Right renal cortex interstitium (tissue), 3 donors: ENCODE measurements at places on chromosomes 4 and X. TPM values are rescaled to one million over a fixed set of nuclear protein-coding genes. Genes with fewer than 3 reads are reported as not detected.

GRCh38 chr4:145679520-145679919, 426 bp upstream of the C4orf51 start:
- DNase-seq = peak; percentile 42

The NXF2 gene
- polyA plus RNA-seq = 0.54 TPM

DNA sequence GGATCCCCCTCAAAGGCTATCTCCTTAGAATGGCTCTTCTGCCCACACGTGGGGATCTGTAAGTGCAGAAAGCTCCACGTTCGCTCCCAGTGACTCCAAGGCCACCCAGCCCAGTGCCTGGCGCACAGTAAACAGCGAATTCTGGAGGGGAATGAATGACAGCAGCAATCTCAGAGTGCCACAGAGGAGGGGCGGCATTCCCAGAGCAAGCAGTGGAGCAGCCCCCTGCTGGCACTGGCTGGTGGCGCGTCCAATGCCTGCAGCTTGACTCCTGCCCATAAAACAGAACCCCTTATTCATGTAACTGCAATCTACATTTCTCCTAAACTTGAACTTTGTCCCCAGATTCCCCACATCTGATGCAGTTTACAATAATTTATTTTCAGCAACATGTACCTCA, 6.9 kb upstream of the HELT start:
- no peak for DNase-seq

DNA sequence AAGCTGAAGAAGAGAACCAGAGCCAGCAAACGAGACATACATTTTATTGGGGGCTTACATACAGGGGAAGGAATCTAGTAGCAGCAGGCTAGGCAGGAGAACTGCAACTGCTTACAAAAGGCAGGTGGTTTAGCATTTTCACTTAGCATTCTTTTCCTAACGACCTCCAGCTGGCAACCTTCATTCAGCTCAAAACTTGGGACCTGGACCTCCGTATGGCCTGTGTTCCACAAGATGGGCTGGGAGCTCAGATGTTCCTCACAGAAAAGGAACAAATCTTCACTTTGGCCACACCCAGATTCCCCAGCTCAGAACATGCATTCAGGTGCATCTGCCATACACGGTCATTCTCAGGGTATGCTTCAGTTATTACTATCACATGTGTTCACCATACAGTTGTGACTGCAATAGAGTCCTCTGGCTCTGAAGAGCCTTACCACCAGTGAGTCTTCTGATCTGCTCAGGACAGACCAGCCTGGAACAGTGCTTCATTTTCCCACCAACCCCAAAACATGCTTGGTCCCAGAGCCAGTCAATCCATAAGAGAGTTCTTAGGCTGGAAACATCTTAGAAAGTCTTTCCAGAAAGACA, 29.6 kb upstream of the AP1AR start:
- DNase-seq = no peak

DNA sequence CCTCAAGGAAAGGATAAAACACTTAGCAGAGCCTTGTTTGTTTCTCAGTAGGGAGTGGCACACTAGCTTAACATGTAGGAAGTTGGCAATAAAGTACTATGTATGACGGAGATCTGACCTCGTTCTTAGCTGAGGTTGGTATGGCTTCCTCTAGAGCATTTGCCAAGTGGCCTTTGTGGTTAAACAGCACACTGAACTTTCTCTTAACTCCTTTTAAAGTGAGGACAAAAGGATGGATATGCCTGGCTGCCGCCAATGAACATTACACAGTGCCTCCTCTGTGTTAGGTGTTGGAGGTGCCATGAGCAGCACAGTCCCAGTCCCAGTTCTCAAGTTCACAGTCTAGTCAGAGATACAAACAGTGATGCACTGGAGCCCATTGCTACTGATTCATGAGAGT, 54.4 kb downstream of the VGLL1 start:
- no peak for DNase-seq

DNA sequence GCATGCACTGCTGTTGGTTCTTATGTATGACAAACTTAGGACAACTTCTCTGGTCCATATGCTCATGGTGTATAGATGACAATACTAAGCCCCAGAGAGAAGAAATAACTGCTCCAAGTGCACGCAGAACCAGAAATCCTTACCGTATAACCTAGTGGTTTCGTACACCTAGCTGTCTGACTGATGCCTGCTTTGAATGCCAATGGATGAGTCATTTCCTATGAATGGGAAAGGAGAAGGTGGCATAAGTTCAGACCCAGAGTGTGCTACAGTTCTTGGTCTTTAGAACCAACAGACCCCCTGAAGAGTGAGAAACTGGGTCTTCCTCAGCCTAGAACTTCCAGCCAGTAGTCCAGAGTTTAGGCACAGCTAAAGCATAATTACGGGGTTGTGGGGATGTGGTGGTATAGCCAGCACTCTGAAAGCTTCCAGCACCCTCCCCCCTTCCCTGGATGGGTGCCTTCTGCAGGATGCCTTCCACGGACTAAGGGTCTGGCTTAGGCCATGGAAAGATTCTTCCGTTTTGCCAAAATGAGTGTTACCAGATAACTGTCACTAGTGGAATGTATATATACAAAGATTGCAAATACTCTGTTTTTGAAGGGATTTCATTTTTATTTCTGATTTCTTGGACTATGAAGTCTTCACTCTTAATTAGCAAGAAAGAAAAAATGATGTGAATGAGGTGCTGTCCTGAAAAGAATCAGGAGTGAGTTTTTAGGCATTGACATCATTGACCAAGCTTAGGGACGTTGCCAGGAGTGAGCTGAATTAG, 84.6 kb upstream of the PACRGL start:
- no peak for DNase-seq

DNA sequence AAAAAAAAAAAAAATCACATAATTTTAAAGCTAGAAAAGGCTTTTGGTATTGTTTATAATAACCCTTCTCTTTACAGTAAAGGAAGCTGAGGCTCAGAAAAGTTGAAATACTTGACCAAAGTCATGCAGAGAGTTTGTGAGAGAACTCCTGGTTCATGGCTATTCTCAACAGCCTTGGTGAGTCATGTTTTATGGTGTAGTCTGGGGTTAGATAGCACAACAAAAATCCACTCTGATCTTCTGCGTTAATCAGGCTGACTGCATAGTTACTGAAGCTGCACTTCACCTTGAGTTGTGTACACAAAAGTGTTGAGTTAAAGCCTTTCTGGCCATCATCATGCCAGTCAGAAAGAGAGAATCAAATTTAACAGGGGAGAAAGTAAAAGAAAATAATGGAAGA, 19.3 kb upstream of the SFRP2 start:
- no peak for DNase-seq

DNA sequence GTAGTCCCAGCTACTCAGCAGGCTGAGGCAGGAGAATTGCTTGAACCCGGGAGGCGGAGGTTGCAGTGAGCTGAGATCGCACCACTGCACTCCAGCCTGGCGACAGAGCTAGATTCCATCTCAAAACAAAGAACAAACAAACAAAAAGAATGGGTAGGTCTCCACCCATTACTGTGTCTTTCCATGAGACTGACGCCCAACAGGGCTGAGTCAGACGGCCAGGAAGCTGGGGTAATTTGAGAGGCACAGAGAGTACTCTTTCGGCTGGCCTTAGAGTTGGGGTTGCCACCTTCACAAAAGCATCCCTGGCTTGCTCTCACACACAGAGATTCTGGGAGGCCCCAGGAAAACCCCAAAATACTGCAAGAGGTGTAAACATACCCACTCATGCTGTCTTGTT, 72.0 kb upstream of the DHRSX start:
- DNase-seq = no peak

DNA sequence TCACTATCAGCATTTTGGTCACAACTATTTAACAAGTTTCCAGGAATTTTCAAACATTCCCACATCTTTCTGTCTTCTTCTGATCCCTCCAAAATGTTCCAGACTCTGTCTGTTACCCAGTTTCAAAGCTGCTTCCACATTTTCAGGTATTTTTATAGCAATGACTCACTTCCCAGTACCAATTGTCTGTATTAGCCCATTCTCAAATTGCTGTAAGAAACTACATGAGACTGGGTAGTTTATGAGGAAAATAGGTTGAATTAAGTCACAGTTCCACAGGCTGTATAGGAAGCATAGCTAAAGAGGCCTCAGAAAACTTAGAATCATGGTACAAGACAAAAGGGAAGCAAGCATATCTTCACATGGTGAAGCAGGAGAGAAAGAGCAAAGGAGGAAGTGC, 475.0 kb upstream of the PCDH7 start:
- no peak for DNase-seq

The ADH1A gene
- polyA plus RNA-seq = 0.52 TPM

The CSAG3 gene
- not detected for polyA plus RNA-seq

The IBSP gene
- polyA plus RNA-seq = not detected

DNA sequence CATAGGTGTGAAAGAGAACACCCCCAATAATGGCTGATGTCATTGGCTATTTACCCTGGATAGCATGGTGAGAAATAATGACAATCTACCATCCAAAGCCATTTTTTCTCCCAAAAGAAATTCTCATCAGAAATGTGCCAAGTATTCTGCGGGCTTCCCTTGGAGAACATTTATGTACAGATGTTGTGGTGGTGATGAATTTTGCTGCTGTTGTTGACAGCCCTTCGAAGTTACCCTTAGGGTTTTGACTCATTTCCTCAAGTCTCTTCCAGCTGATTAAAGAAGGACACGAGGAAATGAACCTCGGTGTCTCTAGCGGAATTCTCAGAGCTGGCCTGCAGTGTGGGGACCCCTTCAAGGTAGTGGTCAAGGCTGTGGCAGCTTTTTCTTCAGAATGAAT, 3.4 kb downstream of the KIT start:
- no peak for DNase-seq

The CENPVL1 gene
- not detected for polyA plus RNA-seq

- DNase-seq = peak; percentile 39
Observed at GRCh38 chrX:132292793-132293192, 73.5 kb upstream of the RAP2C start.

GRCh38 chrX:28552322-28552721, 34.9 kb upstream of the IL1RAPL1 start:
- no peak for DNase-seq

- no peak for DNase-seq
Observed at GRCh38 chr4:99507762-99508161, 3.1 kb upstream of the C4orf17 start.

- no peak for DNase-seq
Observed at GRCh38 chr4:25161593-25161950, 1.3 kb upstream of the SEPSECS start.

The SRPX gene
- 13.9 TPM for polyA plus RNA-seq

DNA sequence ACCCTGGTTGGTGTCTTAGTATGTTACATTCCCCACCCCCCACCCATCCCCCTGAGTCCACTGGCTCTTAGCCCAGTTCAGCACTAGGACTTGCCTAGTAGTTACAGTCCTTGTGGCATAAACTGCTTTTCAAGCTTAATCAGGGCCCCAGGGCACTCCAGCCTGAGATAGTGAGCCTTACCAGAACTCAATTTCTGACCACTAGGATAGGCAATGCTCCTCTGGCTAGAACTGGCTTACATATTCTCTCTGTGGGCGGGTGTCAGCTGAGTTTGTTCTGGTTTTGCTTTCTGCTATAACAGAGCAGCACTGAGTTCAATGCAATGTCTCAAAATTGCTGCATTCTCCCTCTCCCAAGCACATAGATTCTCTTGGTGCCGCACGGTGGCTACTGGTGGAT, 391.4 kb upstream of the DIPK2B start:
- DNase-seq = no peak

The RBMXL3 gene
- polyA plus RNA-seq = not detected
